ENCODE measurements at places on chromosomes 16 and 17. TPM values are rescaled to one million over a fixed set of nuclear protein-coding genes. Genes with fewer than 3 reads are reported as not detected.

ARHGAP44 gene
- total RNA-seq: 1.1 TPM

DNA sequence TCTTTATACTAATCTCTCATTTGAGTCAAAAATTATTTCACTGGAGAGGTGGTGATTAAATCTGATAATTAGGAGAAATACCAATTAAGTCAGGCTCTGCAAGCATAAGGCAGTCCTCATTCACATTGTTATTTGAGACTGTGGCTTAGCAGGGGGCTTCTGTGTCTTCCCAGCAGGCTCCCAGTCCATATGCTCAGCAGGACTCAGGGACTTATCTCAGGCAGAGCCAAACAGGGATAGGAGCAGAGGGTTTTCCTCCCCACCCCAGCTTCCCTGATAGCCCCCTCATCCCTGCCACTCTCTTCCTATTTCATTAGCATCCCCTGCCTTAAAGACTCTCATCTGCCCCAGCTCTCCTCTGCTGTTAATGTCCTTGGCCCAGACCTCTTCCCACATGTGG is 104.3 kb upstream of the DNAH9 start:
- no peaks in the 10 kb centered on the region for H3K36me3 ChIP-seq
- H3K27ac ChIP-seq: no peak overlapping the region
- H3K4me1 ChIP-seq: no peaks in the 10 kb centered on the region
- no peak overlapping the region for H3K4me3 ChIP-seq
- no peak for DNase-seq

- peak; percentile 75 for DNase-seq
- peak within 1 kb of the TSS; percentile 67 for H3K4me3 ChIP-seq
- H3K27me3 ChIP-seq: no peaks in the 10 kb centered on the region
- no peaks in the 10 kb centered on the region for H3K36me3 ChIP-seq
- H3K27ac ChIP-seq: peak within 1 kb of the TSS; percentile 81
- H3K4me1 ChIP-seq: peaks cover 40% of the 10 kb centered on the region
These were observed at the start of gene HSD17B2 for GRCh38 chr16:82034981-82035612. Gene HSD17B2 (plus strand): TSS chr16:82035253. CDS start chr16:82035425, 172 bp downstream.

DNA sequence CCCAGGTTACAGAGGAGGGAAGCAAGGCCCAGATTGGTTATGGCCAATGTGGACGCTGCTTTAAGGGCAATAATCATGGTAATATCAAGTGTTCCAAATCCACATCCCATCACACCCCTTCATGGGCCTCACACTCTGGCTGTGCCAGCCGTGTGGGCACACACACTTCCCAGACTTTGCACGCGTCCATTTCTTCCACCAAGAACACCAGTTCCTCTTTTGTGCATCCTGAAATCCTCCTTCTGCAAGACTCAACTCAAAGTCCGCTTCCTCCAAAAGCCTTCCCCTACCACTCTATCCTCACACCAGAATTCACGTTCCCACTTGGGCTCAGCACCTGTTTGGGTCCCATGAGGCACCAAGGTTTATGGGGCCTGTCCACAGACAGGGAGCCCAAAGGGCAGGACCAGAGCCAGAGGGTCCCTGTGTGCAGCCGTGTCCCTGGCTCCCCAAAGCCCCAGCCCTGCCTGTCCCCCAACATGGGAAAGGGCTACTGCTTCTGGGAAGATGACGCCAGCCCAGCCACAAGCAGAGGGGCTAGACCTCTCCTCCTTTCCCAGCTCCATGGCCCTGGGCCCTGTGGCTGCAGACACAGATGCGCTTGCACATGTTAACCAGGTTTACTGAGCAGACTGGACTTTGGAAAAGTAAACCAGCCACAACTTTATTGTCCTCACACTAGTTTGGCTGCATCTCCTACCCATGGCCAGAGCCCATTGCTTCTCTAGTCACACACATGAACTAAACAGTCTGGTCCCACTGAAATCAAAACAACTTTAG is 20.3 kb downstream of the SPNS3 start:
- no peaks in the 10 kb centered on the region for H3K27me3 ChIP-seq
- peak; percentile 72 for DNase-seq
- no peaks in the 10 kb centered on the region for H3K36me3 ChIP-seq
- H3K4me3 ChIP-seq: no peak overlapping the region

DNA sequence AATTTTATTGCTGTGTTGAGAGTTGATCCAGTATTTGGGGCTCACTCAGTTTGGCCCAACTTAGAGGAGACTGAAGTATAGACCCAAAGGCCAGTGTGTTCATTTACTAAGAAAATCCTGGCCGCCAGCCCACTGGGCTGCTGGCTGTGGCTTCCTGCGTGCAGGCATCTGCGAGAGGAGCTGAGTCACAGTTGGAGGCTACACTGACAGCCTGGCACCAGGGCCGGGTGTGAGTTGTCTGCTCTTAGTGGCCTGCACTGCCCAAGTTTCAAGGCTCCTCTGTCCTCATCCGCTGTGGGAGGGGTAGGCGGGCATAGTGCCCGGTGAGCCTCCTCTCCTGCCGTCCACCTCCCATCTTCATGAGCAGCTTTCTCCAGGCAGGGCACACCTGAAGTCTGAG is 54.2 kb downstream of the PLD6 start:
- H3K4me1 ChIP-seq: peaks cover 3% of the 10 kb centered on the region
- H3K4me3 ChIP-seq: no peak overlapping the region
- H3K36me3 ChIP-seq: peaks cover 28% of the 10 kb centered on the region
- no peaks in the 10 kb centered on the region for H3K27me3 ChIP-seq

GRCh38 chr16:75111961-75112733 is 4.4 kb downstream of the LDHD start:
- H3K27ac ChIP-seq: no peak overlapping the region
- no peaks in the 10 kb centered on the region for H3K27me3 ChIP-seq
- no peak overlapping the region for H3K4me3 ChIP-seq
- DNase-seq: peak; percentile 61

DNA sequence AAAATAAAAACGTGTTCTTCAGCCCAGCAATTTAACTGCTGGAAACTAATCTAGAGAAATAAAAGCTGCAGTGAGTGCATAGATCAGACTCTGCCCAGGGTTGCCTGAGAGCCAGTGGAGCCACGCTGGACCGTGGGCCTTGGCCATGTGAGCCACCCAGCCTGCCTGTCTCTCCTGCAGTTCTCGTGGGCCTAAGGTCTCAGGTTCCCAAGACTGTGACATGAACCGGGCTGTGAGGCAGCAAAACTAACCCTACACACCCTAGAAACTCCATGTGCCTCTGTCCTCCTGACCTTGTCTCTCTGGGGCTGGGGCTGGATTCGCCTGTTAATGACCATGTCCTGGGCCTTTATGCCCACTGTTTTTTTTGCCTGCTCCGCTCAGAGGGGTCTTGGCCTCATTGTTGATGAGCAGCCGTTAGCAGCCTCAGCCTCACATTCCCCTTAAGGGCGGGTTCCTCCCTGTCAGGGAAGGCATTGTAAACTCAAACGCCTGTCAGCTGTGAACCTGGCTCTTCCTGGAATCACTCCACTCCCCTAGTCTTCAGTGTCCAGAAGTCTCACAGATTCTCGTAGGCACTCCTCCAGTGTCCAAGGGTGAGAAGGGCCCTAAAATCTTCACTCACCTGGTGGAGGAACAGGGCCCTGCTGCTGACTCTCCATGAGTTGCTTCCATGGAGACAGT is 16.9 kb downstream of the C16orf90 start:
- peaks cover 5% of the 10 kb centered on the region for H3K4me1 ChIP-seq
- no peak overlapping the region for H3K27ac ChIP-seq
- H3K36me3 ChIP-seq: peaks cover 45% of the 10 kb centered on the region
- H3K27me3 ChIP-seq: no peaks in the 10 kb centered on the region
- H3K4me3 ChIP-seq: no peak overlapping the region

PYDC1 gene
- not detected for total RNA-seq

DNA sequence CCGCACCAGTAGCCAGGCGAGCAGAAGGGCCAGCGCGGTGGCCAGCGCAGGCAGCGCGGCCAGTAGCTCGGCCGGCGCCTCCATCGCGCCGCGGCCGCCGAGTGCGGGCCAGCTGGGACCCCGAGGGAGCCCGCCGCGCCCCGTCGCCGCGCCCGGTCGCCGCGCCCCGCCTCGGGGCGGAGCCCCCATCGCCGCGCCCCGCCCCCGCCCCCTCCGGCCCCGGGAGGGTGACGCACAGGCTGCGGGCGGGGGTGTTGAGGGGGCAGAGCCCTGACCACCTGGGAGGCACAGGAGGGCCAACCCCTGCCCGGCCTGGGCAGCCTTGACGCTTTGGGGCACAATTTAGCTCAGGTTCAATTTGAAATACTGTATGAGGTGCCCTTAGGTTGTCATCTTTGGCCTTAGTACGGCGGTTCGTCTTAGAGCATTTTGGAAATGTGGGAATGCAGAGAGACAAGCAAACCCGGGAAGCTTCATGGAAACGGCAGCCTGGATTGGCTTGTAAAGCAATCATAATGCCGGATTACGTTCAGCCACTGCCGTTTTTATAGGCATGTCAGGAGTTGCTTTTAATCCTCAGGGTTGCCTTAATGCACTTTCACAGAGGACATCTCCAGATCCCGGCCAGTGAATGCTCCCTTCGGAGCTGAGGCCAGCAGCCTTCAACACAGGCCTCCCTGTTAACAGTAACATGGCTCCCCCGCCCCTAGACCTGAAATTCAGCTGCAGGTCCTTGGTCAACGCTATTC is at the start of gene MXRA7:
TSS of gene MXRA7 (minus strand) at position 103 of the 749 bp plus-strand sequence. CDS start at position 84, 19 bp downstream.
- peak within 1 kb of the TSS; percentile 67 for H3K4me3 ChIP-seq
- peaks cover 12% of the 10 kb centered on the region for H3K36me3 ChIP-seq
- H3K27ac ChIP-seq: peak within 1 kb of the TSS; percentile 72
- peak; percentile 76 for DNase-seq
- H3K27me3 ChIP-seq: no peaks in the 10 kb centered on the region

DNA sequence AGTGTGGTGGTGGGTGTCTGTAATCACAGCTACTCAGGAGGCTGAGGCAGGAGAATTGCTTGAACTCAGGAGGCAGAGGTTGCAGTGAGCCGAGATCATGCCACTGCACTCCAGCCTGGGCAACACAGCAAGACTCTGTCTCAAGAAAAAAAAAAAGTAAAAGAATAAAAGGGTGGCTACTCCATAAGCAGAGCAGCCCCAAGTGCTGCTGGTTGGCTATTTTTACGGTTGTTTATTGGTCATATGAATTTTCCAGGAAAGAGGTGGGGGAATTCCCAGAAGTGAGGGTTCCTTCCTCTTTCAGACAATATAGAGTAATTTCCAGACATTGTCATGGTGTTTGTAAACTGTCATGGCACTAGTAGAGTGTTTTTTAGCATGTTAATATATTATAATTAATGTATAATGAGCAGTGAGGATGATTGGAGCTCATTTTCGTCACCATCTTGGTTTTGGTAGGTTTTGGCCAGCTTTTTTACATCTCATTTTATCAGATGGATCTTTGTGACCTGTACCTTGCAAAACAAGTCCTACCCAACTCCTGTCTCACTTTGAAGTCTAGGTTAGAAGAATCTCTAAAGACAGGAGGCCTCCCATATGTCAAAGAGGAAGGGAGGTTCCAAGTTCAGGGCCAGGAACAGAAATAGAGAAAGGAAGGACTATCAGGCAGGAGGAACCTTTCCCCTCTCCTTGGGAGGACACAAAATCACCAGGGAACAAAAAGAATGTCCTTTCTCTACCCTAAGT is 39.1 kb downstream of the HOXB1 start:
- no peak for DNase-seq
- no peaks in the 10 kb centered on the region for H3K36me3 ChIP-seq
- no peak overlapping the region for H3K27ac ChIP-seq
- H3K27me3 ChIP-seq: peaks cover 9% of the 10 kb centered on the region

GRCh38 chr17:77581480-77581879 is 377.0 kb upstream of the TNRC6C start:
- no peaks in the 10 kb centered on the region for H3K36me3 ChIP-seq
- H3K27me3 ChIP-seq: no peaks in the 10 kb centered on the region
- H3K4me1 ChIP-seq: no peaks in the 10 kb centered on the region

DNA sequence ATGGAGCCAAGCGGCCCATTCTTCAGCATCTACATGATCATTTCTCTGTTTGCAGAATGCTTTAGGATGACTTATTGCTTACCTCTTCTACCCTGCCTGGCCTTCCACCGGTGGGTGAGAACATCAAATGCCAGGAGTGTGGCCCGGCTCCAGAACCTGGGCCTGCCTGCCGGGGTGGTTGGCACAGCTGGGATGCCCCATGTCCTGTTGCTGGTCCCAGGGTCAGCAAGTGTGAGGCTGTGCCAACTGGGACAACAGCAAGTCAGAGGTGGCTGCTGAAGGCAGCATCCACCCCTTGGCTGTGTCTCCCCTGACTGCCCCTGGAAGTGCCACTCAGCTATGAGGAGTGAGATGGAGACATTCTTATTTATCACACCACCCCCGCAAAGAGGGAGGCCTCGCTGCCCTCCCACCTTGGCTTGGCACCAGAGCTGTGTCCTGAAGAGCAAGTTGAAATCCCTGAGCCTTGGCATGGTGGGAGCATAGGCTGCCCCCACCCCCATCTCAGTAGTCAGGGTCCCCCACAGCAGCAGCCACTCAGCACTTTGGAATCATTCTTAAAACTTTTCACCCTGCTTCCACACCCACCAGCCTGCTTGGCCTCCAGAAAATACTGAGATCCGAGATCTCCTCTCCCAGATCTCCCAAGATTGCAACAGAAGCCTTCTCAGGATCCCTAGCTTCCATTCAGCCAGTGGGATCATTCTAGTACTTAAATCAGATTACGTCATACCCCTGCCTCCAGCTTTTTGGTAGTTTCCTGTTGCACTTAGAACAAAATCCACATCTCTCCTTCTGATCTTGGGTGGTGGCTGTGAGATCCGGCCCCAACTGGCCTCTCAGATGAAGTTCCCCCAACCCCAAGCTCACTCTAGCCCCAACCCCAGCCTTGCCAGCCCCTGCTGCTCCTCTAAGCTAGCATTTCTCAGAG is 127.5 kb downstream of the SOCS1 start:
- no peaks in the 10 kb centered on the region for H3K27me3 ChIP-seq
- H3K36me3 ChIP-seq: peaks cover 8% of the 10 kb centered on the region
- H3K4me1 ChIP-seq: no peaks in the 10 kb centered on the region
- DNase-seq: peak; percentile 83

- no peak overlapping the region for H3K27ac ChIP-seq
- peaks cover 14% of the 10 kb centered on the region for H3K4me1 ChIP-seq
- H3K27me3 ChIP-seq: no peaks in the 10 kb centered on the region
- H3K36me3 ChIP-seq: no peaks in the 10 kb centered on the region
- H3K4me3 ChIP-seq: no peak overlapping the region
These were observed 291.2 kb downstream of the IRX3 start for GRCh38 chr16:53995378-53995777.

PRSS36 gene
- total RNA-seq: 0.25 TPM

DNA sequence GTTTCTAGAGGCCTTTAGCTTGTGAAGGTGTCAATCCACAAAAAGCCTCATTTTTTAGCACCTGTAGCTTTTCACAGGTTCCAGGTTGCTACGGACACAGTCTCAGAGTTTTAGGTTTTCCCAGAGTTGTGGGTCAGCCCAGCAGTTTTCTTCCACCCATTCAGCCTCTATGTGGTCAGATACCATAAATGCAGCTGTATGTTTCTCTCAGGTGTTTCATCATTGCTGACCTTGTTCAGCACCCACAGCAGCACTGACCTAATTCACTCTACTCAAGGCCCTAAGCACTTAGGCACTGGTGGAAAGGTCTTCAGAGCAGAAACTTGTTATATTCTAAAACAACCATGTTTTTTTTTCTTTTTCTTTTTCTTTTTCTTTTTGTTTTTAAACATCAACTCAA is 15.0 kb upstream of the SPACA3 start:
- no peaks in the 10 kb centered on the region for H3K27me3 ChIP-seq
- no peak overlapping the region for H3K4me3 ChIP-seq
- no peaks in the 10 kb centered on the region for H3K36me3 ChIP-seq
- no peak for DNase-seq
- no peaks in the 10 kb centered on the region for H3K4me1 ChIP-seq

- no peak overlapping the region for H3K4me3 ChIP-seq
- DNase-seq: no peak
- no peaks in the 10 kb centered on the region for H3K36me3 ChIP-seq
- no peak overlapping the region for H3K27ac ChIP-seq
- H3K4me1 ChIP-seq: no peaks in the 10 kb centered on the region
- H3K27me3 ChIP-seq: no peaks in the 10 kb centered on the region
These were observed 6.9 kb downstream of the FA2H start for GRCh38 chr16:74767749-74768148.

NPB gene
- not detected for total RNA-seq

- H3K36me3 ChIP-seq: no peaks in the 10 kb centered on the region
- H3K27ac ChIP-seq: no peak overlapping the region
- no peaks in the 10 kb centered on the region for H3K27me3 ChIP-seq
- no peak overlapping the region for H3K4me3 ChIP-seq
These were observed 104.5 kb downstream of the NLK start for GRCh38 chr17:28147017-28147416.

Data from right lobe of liver (tissue), 6 donors.